ENCODE measurements at places on chromosomes 7 and 10.

DNA sequence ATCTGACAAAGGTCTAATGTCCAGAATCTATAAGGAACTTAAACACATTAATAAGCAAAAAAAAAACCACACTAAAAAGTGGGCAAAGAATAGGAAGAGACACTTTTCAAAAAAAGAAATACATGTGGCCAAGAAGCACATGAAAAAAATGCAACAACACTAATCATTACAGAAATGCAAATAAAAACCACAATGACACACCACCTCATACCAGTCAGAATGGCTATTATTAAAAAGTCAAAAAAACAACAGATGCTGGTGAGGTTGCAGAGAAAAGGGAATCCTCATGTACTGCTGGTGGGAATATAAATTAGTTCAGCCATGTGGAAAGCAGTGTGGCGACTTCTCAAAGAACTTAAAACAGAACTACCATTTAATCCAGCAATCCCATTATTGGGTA lies 119.0 kb downstream of the LMBR1 start:
- DNase-seq = no peak

DNA sequence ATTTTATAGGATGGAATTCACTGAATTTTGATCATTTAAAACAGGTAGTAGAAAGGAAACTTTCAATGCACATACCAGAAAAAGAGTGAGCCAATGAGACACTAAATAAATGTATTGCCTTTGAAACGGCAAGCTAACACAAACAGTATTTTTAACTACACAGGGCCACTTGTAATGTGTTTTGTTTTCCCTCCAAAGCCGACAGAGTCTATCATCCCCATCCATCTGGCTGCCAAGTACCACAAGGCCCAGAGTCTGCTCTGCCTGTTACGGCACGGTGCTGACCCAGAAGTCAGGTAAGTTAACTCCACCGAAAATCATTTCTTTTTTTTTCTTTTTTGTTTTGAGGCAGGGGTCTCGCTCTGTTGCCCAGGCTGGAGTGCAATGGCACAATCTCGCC lies 1.5 kb downstream of the ANKRD61 start:
- no peak for DNase-seq

DNA sequence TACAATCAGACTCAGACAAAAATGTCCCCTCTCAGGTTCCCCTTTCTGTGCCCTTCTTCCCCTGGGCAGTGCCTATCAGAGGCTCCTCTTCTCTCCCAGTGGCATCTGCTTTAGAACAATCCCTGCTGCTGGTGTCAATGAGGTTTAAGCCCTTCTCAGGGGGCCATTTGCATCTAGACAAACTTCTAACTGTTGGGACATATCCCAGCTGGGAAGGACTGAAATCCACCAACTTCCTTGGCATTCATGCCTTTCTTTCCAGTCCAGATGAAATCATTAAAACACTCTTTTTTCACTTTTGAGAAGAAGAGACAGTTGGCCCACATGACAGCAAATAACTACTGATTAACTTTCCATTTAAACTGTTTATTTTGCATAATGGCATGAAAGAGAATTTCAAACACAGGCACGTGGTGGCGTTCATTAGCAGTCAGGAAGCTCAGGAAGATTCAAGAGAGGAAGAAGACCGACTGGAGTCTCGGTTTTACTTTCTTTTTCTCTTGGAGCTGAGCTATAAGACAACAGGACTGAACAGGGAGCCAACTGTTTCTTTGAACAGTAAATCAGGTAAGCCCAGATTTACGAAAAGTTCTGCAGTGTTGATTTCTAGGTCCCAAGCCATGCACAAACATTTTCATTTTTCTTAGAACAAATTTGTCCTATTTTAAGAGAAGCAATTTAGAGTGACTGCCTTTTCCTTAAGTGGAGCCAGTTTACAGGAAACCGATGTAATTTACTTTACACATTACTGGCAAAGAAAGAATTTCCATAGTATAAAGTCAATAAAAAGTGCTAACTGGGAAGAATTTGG lies at the start of gene GIMAP2:
Gene GIMAP2 (plus strand): TSS at position 488 of the 811 bp plus-strand sequence. CDS start 1,354 bp downstream, outside the sequence.
- DNase-seq = no peak

DNA sequence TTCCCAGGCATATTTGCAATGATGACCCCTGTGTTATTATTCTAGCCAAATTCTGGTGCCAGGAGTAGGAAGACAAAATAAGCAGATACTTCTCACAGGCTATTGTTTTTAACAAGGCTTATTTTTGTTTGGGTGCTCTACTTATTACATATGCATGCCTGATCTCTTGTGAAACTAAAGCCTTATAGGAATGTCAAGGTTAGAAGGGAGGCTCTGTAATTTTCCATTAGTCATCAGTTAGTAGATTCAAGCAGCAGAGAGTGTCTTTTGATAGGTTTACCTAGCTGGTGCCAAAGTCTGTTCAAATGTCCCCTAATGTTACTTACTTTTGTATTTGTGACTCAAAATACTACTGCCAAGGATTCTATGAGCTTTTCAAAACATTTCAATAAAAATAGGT lies 11.7 kb upstream of the TMEM106B start:
- no peak for DNase-seq

DNA sequence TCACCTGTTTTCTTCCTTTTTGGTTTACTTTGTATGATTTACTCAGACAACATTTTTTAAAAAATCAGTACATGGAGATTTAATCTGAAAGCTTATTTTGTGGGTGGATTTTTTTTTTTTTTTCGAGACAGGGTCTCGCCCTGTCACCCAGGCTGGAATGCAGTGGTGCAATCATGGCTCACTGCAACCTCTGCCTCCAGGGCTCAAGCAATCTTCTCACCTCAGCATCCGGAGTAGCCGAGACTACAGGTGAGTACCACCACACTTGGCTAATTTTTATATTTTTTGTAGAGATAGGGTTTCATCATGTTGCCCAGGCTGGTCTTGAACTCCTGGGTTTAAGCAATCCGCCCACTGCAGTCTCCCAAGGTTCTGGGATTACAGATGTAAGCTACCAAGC lies 2.5 kb downstream of the GSTO1 start:
- DNase-seq = no peak

DNA sequence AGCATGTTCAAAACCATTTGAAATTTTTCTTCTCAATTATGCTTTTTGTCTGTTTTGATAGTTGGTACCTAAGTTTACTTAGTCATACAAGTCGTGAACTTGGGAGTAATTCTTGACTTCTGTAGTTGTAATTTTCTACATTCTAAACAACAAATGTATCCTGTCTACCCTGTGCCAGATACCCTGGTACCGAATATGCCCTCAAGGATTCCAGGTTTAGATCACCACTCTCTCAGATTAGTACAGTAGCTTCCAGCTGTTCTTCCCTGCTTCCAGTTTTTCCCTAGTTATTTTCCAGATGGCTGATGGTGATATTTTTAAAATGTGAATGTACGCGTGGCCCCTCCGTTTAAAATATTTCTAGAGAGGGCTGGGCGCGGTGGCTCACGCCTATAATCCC lies 6.5 kb downstream of the STAM start:
- DNase-seq = no peak

GRCh38 chr7:4026941-4027486 lies 655.1 kb upstream of the FOXK1 start:
- no peak for DNase-seq

DNA sequence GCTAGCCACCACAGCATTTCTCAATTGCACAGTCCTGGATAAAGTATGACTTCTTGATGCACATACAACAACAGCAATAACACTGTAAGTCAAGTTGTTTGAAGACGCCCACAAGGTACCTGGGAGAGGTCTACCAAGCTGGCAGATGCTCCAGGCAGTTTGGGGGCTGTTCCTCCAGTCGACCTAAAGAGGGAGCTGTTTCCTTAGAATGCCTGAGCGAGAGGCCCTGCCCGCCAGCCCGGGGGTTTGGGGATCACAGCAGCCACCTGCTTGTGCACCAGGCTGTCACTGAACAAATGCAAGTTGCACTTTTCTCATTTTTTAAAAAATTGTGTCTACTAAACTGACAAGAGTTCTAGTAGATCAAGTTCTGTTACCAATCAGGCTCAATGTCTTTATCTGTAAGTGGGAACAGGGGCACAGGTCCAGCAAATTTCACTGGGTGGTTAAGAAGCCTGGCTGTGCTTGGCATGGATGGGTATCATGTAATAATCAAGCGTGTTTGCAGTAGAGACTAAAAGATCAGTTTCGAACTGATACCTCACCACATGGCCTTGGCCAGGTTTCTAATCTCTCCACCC lies 193.8 kb upstream of the ADO start:
- peak; percentile 76 for DNase-seq

Data from endothelial cell (in vitro differentiated cells).